ENCODE measurements at places on chromosomes 2 and 18.

DNA sequence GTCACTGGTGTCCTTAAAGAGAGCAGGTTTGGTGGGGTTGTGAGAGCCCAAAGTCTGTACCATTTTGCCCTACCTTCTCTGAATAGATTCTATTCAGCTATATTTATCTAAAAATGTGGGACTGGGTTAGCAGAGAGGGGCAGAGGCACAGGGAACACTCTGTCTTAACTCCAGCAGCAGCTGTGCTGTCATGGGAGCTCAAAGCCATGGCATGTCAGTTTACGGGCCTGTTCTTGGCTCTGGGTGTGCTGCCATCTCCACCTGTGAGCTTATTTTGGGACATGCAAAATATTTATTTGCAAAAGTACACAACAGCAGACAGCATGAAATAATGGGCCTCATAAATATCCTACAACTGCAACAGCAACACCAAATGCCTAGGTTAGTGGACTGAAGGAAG lies 129.6 kb upstream of the KCTD1 start:
- DNase-seq, result no peak

- DNase-seq, result no peak
These were observed 21.1 kb downstream of the PTPN2 start for GRCh38 chr18:12862874-12863482.

DNA sequence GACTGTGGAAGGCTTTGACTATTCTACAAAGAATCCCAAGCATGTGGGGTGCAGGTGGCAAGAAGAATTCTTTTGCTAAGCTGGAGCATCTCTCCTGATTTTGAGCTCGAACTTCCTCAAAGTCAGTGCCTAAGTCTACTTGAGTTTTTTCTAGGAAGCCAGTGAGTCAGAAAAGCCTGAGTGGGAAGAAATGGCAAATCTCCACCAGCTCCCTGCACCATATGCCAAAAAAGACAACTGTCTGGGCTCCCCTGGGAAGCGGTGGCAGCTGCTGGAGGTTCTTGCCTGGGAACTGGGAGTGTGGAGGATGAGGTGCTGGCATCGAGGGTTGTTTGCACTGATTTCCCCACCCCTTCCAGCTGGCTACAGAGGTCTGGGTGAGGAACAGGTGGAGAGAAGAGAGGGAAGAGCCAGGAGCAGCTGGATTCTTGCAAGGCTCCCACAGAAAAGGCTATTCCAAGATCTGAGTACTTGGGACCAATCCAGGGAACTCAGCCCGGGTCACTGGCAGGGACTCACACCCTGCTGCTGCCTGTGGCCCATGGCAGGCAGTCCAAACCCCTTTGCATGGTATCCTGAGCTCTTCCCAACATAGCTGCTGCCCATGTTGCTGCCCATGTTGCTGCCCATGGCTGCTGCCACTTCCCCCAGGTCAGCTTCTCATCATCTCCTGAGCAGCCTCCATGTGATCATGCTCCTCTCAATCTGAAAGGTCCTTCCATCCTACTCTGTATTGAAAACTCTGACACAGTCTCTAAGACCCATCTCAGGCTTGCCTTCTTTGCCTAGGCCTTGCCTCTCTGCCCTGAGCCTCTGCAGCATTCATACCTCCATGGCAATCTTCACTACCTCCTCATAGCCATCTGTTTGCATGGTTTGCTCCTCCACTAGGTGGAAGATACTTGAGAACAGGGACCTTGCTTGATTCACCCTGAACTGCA lies 128.3 kb upstream of the SPATS2L start:
- no peak for DNase-seq

DNA sequence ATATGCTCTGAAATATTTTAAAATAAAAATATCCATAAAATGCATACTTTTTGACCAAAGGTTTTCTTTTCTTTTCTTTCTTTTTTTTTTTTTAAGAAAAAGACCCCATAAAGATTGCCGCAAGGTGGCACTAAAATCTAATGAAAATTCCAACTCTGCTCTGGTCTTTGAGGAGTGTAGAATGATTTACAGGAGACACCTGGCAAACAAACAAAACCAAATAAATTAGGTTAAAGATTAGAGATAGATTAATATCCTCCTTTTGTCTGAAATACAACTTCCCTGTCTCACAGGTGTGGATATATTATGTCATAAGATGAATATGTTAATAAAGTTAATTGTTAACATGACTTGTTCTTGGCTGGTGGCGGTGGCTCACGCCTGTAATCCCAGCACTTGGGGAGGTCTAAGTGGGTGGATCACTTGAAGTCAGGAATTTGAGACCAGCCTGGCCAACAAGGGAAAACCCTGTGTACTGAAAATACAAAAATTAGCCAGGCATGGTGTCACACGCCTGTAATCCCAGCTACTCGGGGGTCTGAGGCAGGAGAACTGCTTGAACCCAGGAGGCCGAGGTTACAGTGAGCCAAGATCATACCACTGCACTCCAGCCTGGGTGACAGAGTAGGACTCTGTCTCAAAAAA lies 3.5 kb upstream of the RHOB start:
- no peak for DNase-seq

DNA sequence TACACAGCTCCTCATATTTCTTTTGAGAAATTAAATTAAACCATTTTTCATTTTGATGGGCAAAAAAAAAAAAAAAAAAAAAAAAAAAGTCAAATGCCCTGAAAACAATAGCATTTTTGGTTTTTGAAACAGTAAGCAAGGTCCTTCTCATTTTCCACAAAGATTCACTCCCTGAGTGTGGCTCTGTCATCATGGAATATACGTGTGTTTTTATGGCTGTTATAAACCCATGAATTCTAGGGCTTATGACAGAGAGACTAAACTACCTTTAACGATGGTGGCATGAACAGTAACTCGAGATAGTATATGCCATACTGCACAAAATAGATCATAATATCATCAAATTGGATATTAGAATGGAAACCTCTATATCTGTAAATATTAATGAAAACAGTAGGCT lies 179.2 kb upstream of the ZNF521 start:
- no peak for DNase-seq

DNA sequence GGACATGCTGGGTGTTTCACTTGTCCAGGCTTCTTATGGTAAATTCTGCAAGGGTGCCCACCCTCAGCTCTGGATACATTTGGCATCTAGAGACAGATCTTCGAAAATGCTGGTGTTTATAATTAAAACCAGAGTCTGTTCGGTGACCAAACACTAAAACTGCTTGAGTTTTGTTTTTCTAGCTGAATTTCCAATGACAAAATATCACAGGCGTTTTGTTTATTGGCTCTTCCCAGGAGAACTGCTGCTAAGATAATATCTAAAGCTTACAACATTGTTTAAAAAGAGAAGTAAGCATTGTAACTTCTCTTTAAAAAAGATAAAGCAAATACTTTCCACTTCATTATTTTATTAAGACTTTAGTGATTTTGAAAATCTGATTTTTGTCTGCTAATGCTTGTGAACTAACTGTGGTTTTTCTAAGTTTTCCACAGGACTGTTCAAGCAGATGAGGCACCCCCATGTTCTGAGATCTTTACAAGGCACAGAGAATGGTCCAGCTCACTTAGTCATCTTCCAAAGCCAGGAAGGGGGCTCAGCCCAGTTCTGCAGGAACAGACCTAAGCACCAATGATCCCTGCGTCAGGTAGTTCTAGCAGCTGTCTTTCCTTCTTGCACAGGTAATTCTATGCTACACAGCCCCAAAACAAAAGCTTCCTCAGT lies 94.8 kb upstream of the LTBP1 start:
- DNase-seq, result no peak

DNA sequence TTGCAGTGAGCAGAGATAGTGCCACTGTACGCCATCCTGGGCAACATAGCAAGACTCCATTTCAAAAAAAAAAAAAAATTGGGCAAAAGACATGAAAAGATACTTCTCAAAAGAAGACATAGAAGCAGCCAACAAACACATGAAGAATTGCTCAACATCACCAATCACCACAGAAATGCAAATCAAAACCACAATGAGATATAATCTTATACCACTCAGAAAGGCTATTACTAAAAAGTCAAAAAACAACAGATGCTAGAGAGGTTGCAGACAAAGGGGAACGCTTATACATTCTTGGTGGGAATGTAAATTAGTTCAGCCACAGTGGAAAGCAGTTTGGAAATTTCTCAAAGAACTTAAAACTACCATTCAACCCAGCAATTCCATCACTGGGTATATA lies 43.1 kb upstream of the CHAC2 start:
- no peak for DNase-seq

GRCh38 chr2:157194097-157194688 lies 63.3 kb upstream of the GALNT5 start:
- DNase-seq, result peak; percentile 5

DNA sequence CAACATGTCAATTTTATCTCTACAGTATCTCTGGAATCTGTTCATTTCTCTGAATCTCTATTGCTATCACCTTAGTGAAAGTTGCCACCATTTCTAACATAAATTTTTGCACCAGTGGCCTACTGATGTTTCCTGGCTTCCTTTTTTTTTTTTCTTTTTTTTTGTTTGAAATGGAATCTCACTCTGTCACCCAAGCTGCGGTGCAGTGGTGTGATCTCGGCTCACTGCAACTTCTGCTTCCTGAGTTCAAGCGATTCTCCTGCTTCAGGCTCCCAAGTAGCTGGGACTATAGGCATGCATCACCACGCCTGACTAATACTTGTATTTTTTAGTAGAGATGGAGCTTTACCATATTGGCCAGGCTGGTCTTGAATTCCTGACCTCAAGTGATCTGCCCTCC lies 35.1 kb downstream of the KCNJ13 start:
- DNase-seq, result no peak

Data from GM12891 (cell line).